ENCODE measurements at places on chromosomes 2 and 18.

- DNase-seq, result no peak
Measured at GRCh38 chr2:24724111-24724775, 68.9 kb downstream of the PTRHD1 start.

GRCh38 chr18:78860117-78860516 lies 119.5 kb upstream of the SALL3 start:
- DNase-seq, result no peak

- no peak for DNase-seq
Measured at GRCh38 chr2:98036349-98037000, 40.7 kb upstream of the TMEM131 start.

DNA sequence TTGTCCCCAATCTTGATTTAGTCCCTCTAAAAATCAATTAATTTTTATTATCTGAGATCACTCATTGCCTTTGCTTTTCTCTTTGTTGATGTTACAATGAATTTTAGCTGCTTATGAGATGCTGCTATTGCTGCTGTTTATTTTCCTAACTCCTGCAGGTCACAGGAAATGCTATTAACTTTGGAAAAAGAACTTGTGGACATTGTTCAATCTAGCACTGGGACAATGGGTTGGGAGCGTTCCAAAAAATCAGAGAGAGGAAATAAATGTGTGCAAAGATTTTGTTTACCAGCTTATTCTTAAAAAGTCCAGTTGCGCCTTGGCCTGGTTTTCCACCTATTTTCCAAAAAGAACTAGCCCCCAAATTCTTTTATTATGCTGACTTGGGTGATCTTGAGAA lies 268.3 kb downstream of the PTH2R start:
- no peak for DNase-seq

DNA sequence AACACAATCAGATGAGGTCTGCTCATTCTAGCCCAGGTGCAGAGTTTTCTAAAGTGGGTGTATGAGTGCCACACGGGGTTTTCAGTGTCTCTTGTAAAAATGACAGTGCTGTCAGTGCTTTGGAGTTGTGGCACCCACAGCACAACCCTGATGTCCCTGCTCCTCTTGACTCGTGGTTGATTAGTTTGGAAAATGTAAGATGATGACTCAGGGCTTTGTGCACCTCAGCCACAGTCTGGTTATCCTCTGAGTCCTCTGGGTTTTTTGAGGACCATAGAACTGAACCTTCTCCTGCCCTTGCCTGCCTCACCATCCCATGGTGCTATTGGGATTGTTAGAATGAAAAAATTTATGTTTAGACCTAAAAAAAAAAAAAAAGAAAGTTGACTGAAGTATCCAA lies 105.6 kb downstream of the MYO1B start:
- DNase-seq, result no peak

GRCh38 chr2:160596441-160596840 lies 102.8 kb upstream of the RBMS1 start:
- DNase-seq, result no peak

DNA sequence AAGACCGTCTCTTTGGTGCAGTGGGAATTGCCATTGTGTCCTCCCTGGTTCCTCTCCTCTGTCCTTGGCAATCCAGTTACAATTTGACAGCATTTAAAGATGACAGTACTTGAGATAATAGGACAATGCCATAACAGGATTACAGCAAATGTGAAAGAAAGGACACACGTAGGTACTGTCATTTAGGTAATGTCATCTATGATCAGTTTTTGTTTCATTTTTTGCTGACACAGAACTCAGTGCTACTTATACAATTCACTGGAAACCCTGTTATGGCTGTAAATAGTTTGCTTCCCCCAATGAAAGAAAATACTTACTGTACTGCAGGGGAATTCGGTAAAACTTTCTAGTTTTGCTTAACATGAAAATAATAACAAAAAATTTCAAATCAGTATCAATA lies 65.2 kb downstream of the BCL11A start:
- DNase-seq, result no peak

DNA sequence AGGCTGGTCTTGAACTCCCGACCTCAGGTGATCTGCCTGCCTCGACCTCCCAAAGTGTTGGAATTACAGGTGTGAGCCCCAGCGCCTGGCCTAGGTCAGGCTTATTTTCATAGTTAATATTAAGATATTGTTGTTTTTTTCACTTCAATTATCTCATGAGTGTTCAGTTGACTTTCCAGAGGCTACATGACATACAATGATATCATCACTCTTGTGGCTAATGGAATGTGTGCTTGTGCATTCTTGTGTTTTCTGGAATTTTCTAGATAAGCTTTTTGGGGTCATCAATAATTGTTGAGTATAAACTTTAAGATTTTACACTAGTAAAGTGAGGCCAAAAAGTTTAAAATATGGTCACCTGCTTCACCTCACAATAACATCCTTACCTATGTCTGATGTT lies 180.9 kb downstream of the FIGN start:
- DNase-seq, result no peak

GRCh38 chr2:6827566-6828298 lies 38.0 kb downstream of the CMPK2 start:
- no peak for DNase-seq

DNA sequence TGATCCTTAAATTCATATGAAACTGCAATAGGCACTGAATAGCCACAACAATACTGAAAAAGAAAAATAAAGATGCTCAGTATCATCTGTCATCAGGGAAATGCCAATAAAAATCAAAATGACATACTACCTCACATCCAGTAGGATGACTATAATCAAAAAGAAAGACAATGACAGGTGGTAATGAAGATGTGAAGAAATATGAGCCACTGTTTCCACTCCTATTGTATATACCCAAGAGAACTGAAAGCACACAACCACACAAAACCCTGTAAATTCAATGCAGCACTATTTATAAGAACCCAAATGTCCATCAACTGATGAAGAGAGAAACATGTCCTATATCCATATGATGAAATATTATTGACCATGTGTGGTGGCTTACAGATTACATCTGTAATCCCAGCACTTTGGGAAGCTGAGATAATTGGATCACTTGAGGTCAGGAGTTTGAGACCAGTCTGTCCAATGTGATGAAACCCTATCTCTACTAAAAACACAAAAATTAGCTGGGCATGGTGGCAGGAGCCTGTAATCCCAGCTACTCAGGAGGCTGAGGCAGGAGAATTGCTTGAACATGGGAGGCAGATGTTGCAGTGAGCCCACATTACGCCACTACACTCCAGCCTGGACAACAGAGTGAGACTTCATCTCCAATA lies 39.9 kb downstream of the MAP3K2 start:
- DNase-seq, result no peak

- no peak for DNase-seq
Measured at GRCh38 chr2:232502511-232502910, 14.9 kb upstream of the ECEL1 start.

- no peak for DNase-seq
Measured at GRCh38 chr2:2879071-2879470, 498.5 kb downstream of the EIPR1 start.

GRCh38 chr2:109411640-109412325 lies 202.0 kb downstream of the SEPTIN10 start:
- no peak for DNase-seq

DNA sequence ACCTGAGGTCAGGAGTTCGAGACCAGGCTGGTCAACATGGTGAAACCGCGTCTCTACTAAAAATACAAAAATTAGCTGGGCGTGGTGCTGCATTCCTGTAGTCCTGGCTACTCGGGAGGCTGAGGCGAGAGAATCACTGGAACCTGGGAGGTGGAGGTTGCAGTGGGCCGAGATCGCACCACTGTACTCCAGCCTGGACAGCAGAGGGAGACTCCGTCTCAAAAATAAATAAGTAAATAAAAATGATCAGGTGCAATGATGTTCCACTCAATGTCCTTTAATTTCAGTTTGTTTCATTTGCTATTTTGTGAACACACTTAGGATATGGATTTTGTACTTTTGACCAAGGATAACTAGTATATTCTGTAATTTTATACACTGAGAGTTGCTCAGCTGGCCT lies 9.3 kb downstream of the HADHA start:
- no peak for DNase-seq

- DNase-seq, result no peak
Measured at GRCh38 chr2:5674026-5674340, 18.2 kb upstream of the SOX11 start.

- no peak for DNase-seq
Measured at GRCh38 chr2:201643216-201643890, at the start of gene TMEM237. Gene TMEM237, minus strand, starts transcription at chr2:201643503. Its CDS starts 103 bp downstream, at chr2:201643400.

DNA sequence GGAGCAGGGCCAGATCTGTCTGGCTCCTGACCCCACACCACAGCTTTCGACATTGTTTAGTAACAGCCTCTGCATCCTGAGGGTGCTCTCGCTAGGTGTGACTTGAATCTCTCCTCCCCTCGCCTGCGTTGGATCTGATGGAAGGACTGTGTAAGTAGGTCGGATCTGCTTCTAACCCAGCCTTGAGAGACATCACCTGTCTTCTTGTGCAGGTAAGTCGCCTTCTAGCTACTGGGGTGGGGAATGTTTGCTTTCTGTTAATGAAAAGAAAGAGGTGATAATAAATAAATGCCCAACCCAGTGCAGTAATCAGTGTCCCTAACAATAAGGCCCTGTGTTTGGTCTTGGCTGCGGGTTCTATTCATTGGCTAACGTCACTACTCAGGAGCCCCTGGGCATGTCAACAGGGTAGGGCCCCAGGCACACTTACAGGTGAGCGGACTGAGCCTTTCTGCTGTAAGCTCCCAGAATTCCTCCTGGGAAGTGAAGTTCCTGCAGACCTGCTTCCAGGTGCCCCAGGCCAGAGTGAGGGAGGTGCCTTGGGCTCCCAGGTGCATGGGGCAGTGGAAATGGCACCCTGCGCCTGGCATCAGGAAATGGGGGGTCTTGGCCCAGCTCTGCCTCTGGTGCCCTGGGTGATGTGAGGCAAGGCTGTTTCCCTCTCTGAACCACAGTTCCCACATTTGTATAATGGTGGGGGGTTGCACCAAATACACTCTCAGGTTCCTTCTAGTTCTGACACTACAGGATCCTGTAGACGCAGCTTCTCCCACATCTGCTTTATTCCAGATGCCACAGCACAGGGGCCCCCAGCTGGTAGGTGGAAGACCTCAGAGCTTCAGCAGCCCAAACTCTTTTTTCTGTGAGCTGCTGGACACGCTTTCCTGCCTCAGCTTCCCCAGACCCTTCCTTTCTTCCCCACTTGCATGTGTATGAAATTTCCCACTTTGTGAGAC lies 11.2 kb upstream of the FOSL2 start:
- no peak for DNase-seq

Measured in amygdala (tissue), 56 donors.